ENCODE measurements at places on chromosomes 4 and X.

DNA sequence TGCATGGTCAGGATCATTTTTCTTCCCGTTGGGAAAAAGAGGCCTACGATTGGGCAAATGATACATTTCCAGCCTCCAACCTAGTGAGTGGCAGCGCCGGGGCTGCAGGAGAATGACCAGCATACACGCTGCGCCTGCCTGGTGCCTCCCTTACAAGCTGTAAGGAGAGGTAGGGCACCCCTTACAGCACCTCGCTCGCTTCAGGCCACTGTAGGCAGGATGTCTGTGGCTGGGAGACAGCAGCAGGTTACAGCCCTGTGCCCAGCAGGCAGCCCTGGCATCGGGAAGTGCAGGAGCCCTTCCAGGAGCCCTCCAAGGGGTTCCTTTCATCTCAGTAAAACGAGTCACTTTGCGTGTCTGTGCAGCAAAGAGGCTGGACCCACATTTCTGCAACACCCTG lies 88.4 kb downstream of the EVC start:
- DNase-seq: no peak

DNA sequence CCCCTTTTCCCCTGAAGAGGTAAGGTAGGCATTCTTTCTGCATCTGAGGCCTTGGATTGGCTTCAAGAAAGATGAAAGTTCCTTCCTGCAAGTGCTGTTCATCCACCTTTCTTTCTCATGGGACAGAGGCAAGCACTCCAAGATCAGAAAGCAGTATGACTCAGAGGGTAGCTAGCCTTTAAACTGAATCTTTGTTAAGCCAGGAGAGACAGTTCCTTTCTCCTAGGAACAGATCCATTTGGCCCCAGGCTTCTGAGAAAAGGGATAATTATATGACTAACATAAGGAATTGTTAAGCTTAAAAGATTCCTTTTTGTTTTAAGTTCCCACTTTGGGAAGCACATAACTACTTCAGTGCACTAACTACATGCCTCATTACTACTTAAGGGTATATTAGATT lies 192.0 kb downstream of the PPP3CA start:
- DNase-seq: no peak

DNA sequence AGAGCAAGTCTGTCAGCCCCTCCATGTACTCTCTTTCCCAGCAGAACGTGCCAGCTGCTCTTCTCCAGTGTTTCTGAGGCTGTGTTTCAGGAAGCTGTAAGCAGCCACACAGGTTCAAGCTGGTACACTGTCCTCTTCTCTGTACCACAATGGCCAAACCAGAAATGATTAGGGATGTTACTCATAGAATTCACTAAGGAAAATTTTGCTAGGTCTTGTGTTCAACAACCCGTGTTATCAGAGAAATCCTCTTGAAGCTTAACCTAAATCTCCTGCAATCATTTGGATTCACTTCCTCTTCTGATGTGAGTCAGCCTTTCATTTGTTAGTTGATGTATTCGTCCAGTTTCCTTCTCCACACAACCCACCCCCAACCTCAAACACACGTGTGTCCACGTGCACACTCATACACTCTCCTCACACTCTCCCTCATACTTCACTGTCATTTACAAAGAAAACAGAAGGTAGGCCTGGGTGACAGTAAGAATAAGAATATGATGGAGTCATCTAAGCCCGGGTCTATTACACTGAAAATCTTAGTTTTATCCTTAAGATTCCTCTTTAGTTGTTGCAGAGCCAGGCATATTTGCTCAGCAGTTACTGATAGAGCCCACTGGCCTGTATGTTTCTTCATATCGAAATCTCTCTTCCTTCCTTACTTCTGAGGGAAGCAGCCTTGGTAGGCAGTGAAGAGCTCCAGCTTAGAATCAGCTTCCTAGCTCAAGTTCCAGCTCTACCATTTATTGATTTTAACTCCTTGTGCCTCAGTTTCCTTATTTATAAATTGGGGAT lies 63.4 kb downstream of the DCUN1D4 start:
- DNase-seq: no peak

GRCh38 chrX:136525738-136526606 lies 6.0 kb upstream of the VGLL1 start:
- DNase-seq: no peak

DNA sequence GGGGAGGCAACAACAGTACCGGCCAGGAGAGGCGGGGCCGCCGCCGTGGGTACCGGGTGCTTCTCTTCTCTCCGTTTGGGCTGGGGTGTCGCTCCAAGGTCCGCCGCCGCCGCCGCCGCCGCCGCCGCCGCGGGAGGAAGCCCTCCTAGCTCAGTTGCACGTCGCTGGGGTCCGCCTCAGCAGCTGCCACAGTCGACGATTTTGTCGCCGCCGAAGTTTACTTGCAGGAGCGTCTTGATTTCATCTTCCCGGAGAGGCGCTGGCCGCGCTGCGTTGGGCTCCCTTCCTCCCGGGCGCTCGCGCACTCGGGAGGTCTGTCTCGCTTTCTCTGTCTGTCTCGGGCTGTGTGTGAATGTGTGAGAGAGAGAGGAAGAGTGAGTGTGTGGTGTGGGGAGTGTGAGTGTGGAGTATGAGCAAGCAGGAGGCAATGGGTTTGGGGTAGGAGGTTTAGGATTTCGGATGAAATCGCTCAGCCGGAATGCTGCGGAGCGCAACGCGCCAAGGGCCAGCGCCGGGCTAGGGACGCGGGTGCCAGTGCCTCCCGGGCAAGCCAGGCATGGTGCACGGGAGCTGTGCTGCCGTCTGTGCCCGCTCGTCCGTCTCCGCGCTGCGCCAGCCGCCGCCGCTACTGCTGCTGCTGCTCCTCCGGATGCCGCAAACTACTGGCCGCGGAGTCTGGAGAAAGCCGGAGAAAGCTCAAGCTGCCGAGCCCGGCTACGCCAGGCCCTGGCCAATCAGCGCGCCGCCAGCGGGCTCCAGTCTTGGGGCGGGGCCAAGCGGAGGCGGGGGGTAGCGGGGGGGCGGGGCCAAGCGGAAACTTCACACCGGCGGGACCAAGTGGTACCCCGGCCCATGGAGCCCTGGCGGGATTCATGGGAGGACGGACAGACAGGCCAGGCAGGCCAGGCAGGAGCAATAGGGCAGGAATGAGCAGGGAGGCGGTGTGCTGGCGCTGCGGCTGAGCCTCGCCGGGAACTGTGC lies at the start of gene PCDH19:
PCDH19 (minus strand) TSS at position 664 of the 981 bp plus-strand sequence. CDS start 1,676 bp downstream, outside the sequence.
- no peak for DNase-seq

DNA sequence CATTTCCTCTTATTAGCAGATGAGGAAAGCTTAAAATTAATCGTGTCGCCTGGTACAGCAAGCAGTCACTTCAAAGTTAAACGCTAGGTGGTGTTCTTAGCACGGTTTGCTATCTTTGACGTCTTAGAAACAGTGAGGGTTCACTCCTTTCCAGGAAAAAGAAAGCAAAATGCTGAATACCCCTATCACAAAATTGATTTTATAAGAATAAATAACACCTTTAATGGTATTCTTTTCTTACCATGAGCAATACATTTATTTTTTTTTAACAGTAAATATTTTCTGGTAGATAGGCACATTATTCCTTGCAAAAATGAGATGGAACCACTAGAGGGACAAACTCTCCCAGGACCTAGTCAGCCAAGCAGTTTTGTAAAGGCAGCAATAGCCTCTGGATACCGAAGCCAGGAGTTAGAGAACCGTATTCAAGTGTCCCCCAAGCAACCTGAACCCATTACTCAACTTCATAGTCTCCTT lies 153.9 kb downstream of the KDR start:
- DNase-seq: no peak

GRCh38 chr4:106165351-106166010 lies 150.5 kb downstream of the TBCK start:
- no peak for DNase-seq

Measured in activated CD8-positive, alpha-beta memory T cell treated with anti-CD3 and anti-CD28 coated beads for 1 hour (primary cell).